Stimulated activated CD4-positive, alpha-beta T cell treated with anti-CD3 and anti-CD28 coated beads, TNF-alpha, amount 100 ng/mL, for 48 hours (primary cell): ENCODE measurements at places on chromosomes 4 and X.

DNA sequence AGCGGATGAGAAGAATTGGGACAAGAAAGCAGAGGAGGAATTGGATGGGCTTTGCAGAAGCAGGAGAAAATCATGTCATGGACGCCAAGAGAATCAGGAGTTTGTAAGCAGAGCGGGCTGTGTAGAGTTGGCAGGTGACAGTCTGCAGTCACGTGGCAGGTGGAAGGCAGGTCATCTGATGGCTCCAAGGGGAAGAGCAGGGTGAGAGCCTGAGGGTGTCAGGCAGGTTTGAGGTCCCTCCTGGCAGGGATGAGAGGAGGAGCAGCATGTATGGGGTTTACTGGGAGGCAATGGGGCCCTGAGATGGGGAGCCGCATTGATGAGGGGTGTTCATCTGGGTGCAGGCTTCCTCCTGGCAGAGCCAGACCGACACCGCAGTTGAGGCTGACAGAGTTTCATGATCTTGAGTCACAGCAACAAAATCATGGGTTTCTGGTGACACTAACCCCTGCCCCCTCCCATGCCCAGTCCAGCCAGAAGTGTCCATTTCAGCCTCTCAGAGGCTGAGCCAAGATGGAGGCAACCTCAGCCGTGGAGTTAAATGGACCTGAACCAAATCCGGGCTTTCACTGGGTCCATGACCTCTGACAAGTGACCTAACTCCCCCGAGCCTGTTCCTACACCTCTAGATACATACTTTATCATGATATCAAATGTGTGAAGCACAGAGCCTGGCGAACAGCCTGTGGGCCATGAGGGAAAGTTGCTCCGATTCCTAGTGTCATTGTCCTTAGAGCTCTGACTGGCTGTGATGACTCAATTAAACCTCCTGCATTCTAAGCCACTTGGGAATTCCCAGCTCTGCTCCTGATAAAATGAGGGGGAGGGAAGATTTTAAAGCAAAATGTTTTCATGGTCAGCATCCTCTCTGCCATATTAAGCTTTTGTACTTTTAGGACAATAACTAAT is 36.1 kb downstream of the EVC start:
- no peak for DNase-seq

DNA sequence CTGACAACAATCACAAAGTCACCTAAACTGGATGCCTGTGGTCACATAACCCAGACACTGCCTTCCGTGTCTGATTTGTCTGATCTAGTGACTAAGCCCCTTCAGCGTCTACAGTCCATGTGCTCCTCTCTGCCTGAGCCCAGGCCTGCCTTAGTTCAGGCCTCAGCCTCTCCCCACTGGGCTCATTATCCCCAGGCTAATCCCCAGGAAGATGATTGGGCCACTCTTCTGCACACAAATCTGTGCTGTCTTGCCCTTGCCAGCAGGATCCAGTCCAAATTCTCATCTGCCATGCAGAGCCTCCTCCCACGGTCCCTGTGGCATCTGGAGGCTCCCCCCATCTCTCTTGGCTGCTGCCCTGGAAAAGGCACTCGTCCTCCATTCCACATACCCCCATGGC is 96.5 kb downstream of the SLC2A9 start:
- no peak for DNase-seq

DNA sequence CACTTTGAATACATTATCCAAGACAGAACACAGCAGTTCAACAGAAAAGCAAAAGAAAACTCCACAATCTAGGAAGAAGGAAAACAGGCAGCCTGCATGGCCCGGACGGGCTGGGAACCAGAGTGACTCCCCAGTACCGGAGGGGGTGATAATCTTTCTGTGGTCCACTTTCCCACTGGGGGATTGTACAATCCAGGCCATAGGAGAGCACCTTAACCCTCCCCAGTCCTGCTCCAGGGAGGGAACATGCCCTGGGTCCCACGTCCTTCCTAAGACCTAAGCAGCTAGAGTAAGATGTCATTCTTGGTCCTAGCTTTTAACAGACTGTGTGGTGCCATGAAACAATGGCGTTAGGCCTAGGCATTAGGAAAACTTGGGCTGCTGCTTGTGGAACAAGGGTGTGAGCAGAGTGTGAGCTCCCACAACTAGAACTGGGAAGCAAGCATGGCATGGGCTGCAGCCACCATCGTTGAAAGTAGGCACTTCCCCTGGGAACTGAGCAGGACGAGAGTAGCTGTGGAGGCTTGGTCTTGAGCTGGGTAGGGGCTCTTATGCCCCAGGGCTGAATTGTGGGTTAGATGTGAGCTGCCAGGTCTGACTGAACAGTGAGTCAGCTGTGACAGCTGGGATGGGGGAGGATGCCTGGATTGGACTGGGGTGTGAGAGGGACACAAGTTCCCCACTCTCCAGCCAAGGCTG is 42.4 kb downstream of the NAT8L start:
- no peak for DNase-seq

DNA sequence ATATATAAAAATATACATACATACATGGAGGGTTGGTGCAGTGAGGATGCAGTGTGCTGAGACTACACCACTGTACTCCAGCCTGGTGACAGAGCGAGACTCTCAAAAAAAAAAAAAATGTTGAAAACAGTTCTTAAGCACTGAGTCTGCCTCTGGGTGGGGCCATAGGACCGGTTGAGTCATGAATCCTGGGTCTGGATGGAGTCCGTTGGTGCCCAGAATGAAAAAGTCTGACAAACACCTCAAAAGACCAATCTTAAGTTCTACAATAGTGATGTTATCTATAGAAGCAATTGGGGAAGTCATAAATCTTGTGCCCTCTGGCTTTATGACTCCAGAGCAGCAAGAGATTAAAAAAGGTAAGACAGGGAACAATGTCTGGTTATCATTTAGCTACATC is 70.4 kb downstream of the FGFBP1 start:
- no peak for DNase-seq

GRCh38 chr4:76821641-76822040 is 76.3 kb downstream of the SOWAHB start:
- DNase-seq: no peak

GRCh38 chr4:8592366-8593263 is at the start of gene CPZ:
Gene CPZ, plus strand, starts transcription at chr4:8592765. Its CDS starts 69 bp downstream, at chr4:8592834.
- no peak for DNase-seq

DNA sequence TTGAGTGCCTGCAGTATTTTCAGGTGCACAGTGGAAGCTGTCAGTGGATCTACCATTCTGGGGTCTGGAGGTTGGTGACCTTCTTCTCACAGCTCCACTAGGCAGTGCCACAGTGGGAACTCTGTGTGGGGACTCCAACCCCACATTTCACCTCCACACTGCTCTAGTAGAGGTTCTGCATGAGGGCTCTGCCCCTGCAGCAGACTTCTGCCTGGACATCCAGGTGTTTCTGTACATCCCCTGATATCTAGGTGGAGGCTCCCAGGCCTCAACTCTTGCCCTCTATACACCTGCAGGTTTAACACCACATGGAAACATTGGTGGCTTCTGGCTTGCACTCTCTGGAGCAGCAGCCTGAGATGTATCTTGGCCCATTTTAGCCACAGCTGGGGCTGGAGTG is 17.0 kb upstream of the NELFA start:
- DNase-seq: no peak

DNA sequence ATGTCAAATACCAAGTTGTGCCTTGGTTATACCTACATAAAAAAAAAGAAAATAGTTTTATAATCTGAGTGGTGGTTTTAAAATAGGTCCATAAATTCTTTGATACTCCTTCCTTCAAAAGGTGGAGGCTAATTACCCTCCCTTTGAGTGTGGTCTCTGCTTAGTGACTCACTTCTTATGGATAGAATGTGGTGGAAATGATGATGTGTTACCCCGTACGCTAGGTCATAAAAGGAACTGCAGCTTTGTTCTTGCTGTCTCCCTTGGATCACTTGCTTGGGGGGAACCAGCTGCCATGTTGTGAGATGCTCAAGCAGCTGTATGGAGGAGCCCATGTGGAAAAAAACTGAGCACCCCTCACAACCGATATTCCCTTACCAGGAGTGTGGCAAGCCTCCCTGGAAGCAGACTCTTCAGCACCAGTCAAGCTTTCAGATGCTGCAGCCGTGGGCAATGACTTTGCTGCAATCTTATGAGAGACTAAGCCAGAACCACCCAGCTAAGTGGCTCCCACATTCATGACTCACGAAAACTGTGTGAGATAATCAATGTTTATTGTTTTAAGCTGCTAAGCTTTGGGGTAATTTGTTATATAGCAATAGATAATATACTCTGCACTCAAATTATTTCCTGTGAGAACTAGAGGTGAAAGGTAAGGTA is 195.0 kb upstream of the GATB start:
- no peak for DNase-seq

DNA sequence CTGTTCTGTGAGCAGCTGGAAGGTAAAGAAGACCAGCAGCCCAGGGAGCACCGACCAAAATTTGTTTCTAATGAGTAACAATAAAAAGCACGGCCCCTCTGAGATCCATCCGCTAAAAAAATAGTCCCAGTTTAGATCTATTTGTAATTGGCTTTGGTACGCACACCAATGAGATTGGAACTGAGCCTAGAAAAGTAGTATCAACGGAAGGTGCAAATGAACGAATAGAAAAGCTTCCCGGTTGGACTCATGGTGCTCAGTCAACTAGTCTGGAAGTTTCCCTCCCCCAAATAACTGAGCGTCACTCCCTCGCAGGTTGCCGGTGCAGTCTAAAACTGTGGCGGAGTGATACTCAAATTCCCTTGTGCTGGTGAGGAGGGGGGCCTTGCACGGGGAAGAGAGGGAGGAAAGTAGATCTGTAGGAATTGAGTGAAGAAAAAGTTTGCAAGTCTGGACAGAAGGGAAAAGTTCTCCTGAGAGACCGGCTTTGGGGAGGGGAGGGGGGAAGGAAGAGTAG is at the start of gene COL4A5:
TSS of gene COL4A5 (plus strand) at position 413 of the 517 bp plus-strand sequence. CDS start 288 bp downstream, outside the sequence.
- no peak for DNase-seq

DNA sequence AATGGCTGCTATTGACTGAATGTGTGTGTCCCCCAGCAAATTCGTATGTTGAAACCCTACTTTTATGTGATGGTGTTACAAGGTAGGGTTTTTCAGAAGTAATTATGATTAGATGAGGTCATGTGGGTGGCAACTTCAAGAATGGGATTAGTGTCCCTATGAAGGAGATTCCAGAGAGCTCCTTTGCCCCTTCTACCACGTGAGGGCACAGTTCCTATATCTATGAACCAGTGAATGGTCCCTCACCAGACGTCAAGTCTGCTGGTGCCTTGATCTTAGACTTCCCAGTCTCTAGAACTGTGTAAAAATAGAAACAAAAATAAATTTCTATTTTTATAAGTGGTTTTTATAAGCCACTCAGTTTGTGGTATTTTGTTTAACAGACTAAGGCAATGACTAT is 1137.6 kb upstream of the IGFBP7 start:
- no peak for DNase-seq

- DNase-seq: no peak
These were observed 1671.6 kb upstream of the TENM3 start for GRCh38 chr4:180571516-180572055.

DNA sequence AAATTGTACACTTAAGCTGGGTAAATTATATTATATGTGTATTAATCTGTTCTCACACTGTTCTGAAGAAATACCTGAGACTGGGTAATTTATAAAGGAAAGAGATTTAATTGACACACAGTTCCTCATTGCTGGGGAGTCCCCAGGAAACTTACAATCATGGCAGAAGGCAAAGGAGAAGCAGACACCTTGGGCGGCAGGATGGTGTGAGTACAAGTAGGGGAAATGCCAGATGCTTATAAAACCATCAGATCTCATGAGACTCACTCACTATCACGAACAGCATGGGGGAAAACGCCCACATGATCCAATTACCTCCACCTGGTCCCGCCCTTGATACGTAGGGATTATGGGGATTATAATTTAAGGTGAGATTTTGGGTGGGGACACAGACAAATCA is 34.9 kb downstream of the PDE5A start:
- DNase-seq: no peak

DNA sequence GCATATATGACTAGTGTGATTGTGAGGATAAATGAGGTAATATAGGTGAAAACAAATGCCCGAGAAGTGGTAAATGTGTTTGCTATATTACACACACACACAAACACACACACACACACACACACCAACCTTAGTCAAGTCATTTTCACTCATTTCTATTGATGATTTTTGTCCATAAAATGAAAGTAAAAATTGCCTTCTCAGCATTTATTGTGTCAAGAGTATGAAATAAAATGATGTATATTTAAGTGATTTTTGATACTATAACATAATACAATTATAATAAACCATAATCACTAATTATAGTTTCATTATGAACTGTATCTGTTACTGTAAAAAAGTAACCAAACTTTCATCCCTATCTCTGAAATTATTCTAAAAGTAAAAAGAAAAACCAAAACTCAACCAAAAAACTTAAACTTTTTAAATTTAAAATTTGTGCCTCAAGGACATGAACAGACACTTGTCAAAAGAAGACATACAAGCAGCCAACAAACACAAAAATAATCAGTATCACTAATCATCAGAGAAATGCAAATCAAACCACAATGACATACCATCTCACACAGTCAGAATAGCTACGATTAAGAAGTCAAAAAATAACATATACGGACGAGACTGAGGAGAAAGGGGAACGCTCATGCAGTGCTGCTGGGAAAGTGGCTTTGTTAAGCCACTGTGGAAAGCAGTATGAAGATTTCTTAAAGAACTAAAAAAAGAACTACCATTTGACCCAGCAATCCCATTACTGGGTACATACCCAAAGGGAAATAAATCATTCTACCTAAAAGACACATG is 601.0 kb downstream of the TMA16 start:
- DNase-seq: no peak

GRCh38 chr4:108529984-108530905 is 90.1 kb upstream of the RPL34 start:
- DNase-seq: no peak

DNA sequence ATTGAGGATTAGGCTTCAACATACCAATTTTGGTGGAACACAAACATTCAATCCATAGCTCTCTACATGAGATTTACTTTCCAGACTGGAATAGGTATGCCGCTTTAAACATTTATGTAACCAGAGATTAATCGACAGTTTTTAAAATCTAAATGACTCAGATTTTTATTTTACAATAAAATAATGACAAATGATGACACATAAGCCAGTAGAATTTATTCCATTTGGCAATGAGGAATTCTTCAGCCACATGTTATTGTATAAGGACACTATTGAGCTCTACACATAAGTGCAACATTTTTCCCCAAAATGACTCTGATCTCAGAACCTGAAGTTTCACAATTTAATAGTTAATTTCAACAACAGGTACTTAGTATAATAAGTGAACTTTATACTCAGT is 227.0 kb upstream of the PRPS2 start:
- DNase-seq: no peak
